Activated T-cell treated with anti-CD3 and anti-CD28 coated beads, Interleukin-2, amount 50 U/mL, for 4 hours (primary cell): ENCODE measurements at places on chromosomes 13 and 19. TPM values are rescaled to one million over a fixed set of nuclear protein-coding genes. Genes with fewer than 3 reads are reported as not detected.

Gene MED29
- total RNA-seq, result 39.7 TPM

Gene IGFL1
- not detected for total RNA-seq

Gene CCDC70
- not detected for total RNA-seq

Gene KLK14
- 0.79 TPM for total RNA-seq

Gene KISS1R
- total RNA-seq, result 5.1 TPM

Gene PDE4C
- not detected for total RNA-seq

Gene USE1
- total RNA-seq, result 35.9 TPM

Gene NPAS1
- not detected for total RNA-seq

Gene ZNF530
- 4.9 TPM for total RNA-seq

Gene RFPL4A
- not detected for total RNA-seq

Gene ZNF329
- 6.3 TPM for total RNA-seq

Gene CCDC169
- 0.76 TPM for total RNA-seq

Gene LRRC8E
- total RNA-seq, result not detected

Gene KANK3
- total RNA-seq, result not detected

Gene FAAP24
- total RNA-seq, result 4.0 TPM

Gene LAIR1
- total RNA-seq, result 5.5 TPM

Gene ZNF302
- total RNA-seq, result 10.8 TPM

Gene CARS2
- total RNA-seq, result 97.4 TPM

Gene SYNE4
- total RNA-seq, result 1.2 TPM

Gene NCAN
- total RNA-seq, result 0.05 TPM

Gene PEPD
- total RNA-seq, result 55.1 TPM

Gene ADGRE3
- not detected for total RNA-seq

Gene TEX101
- total RNA-seq, result not detected

Gene ZNF460
- total RNA-seq, result 49.2 TPM

Gene DLL3
- total RNA-seq, result 1.7 TPM

Gene CEACAM20
- total RNA-seq, result not detected

Gene TPRX1
- not detected for total RNA-seq
